ENCODE measurements at places on chromosomes 4 and X. TPM values are rescaled to one million over a fixed set of nuclear protein-coding genes. Genes with fewer than 3 reads are reported as not detected.

GRCh38 chr4:122895336-122895995, 26.9 kb downstream of the NUDT6 start:
- DNase-seq, result no peak

DNA sequence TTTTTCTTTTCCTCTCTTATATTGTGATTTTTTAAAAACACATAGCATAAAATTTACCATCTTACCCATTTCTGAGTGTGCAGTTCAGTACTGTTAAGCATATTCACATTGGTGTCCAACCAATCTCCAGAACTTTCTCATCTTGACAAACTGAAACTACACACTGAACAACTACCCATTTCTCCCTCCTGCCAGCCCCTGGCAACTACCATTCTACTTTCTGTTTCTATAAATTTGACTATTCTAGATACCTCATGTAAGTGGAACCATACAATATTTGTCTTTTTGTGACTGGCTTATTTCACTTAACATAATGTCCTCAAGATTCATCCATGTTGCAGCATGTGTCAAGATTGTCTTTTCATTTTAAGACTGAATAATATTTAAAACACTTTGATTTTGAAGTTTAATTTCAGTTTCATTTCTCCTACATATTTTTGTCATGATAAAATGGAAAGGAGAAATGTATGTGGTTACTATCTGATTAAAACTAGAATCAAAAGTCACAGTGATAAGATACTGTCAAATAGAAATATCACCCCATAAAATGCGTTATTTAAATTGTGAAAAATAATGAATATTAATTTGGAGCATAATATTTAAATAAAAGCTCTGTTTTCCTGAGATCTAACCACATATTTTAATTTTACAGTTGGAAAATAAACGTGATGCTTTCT, 122.8 kb downstream of the DIPK2B start:
- DNase-seq, result no peak

GRCh38 chrX:13511944-13512330, 57.5 kb upstream of the EGFL6 start:
- no peak for DNase-seq

DNA sequence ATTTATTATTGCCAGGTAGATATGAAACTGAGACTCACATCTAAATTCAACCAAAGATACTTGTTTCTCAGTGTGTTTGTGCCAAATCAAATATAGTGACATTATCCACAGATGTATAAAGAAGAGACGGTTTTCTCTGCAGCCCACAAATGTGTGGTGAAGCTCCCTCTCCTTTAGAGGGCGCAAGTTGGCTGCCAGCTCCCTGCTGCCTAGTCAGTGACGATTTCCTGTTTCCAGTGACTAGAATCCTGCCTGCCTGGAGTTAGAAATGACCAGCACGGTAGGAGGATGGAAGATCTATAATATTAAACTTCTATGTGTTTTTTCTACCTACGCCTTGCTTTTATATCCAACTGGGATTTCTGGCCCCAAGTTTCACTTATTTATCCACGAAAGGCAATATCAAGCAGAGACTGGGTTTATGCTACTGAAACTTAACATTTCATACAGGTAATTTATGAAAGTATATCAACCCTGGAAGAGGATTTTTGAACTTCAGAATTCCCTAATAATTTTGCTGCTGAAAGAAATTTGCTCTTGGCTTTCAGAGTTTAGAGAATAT, 1793.7 kb upstream of the TENM3 start:
- DNase-seq, result no peak

DNA sequence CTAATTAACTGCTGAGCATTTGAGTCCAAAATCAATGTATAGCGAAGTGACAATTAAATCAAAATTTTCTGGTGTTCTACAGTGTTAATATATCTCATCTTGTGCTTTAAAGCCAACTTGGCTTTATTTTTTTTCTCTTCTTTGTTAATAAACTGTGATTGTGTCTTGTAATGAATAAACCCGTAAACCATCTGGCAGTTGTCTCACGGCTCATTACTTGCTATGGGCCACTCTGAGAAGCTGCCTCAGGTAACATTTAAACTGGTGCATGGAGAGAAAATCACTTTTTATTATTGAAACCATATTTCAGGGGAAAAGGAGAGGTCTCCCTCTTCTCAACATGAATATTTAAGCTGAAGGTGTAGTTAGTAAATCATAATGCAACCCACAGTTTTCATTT, 694.0 kb downstream of the KCTD8 start:
- no peak for DNase-seq

DNA sequence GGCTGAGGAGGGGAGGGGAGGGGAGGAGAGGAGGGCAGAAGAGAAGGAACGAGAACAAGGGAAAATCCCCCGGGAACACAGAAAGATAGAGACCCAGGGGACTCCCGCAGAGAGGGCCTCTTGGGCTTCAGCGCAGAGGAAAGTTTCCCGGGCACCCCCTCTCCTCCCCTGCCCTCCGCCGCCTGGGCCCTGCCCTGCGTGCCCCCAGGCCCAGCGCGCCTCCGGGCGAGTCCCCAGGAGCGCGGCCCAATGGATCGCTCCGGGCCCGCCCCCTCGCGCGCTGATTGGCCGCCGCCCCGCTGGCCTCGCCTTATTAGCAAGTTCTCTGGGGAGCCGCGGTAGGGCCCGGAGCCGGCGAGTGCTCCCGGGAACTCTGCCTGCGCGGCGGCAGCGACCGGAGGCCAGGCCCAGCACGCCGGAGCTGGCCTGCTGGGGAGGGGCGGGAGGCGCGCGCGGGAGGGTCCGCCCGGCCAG, at the start of gene MSX1:
TSS of gene MSX1 (plus strand) at position 341 of the 474 bp plus-strand sequence. CDS start 235 bp downstream, outside the sequence.
- DNase-seq, result no peak

DNA sequence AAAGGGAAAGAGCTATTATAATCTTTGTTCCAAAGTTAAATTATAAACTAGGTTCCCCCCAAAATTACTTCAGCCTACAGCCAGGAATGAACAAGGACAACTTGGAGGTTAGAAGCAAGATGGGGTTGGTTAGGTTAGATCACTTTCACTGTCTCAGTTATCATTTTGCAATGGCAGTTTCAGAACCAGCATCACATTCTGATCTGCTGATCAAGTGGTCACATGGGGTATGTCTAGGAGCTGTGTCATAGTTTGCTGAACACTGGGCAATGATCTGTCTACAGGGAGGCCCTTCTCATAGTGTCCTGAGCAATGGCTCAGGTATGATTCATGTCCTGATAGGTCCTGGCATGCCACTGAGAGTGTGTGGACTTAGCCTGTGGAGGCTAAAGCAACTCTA, 41.6 kb upstream of the XIAP start:
- no peak for DNase-seq

DNA sequence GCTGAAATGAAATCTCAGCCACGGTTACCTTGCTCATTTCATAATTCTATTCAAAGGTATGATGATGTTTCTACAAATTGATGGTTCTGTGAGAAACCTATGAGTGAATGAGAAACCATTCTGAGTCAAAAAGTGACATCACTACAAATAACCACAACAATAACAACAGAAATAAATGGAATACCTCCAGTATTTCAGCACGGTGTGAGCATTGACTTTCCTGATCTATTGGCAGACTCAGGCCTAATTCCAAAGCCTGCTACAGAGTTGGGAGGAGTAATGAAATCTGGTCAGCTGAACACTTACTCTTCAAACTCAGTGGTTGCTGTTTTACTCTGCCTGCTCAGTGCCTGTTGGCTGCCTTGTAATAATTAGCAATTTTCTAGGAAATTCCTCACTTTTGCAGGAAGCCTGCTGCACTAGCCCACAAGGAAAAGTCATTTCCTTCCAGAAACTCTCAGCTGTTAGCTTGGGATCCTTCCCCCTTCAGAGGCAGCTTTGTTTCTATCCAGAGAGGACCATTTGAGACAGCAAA, 18.8 kb upstream of the SYNPO2 start:
- DNase-seq, result no peak

- no peak for DNase-seq
These were observed 31.2 kb upstream of the VCX3B start for GRCh38 chrX:8433109-8434062.

DNA sequence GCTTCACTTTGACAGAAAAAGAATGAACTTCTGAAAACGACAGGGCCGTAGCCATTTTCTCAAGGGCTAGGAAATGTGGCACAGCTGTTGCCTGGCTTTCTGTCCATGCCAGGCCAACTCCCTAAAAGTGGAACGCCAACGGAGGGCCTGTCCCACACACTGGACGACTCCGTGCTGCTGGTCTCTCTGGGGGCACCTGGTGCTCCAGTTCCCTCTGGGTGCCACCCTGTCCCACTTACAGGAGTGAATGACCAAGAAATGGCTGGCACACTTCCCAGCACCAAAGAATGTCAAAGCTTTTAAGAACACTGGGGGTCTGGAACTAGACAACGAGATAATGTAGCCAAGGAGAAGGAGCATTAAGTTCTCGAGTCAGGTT, 40.9 kb downstream of the GATB start:
- no peak for DNase-seq

The TLR10 gene
- not detected for total RNA-seq
